Stimulated activated CD8-positive, alpha-beta memory T cell treated with anti-CD3 and anti-CD28 coated beads, Interleukin-4, amount 100 ng/mL, for 48 hours (primary cell): ENCODE measurements at places on chromosomes 7 and 10.

GRCh38 chr10:122352817-122353525 is 21.5 kb upstream of the PLEKHA1 start:
- DNase-seq, result no peak

DNA sequence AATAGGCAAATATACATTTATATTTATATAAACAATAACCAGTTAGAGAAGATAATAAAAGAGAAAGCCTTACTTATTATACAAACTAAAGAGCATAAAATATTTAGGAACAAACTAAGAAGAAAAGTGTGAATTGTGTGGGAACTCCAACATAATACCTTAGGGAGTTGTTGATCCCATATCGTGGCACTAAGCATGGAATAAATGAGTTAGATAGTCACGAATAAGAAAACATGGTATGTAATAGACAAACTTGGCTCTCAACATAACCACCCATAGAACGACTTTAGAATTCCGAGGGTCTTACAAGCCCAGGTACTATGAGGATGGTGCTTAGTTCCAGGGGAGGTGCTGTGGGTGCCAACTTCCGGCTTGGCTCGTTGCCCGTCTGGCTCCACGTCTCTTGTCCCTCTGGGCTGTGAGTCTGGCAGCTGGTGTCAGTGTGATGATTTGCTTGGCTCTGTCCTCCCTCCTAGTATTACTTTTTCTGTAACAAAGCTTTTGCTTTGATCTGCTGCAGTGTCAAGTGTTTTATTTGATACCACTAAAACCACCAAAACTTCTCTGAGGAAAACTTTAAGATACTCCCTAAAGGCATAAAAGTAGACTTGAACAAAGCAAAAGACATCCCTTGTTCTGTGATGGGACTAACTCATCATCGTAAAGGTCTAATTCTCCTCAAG is 9.5 kb upstream of the RBM20 start:
- DNase-seq, result no peak

GRCh38 chr10:56763090-56763489 is 402.0 kb upstream of the ZWINT start:
- DNase-seq, result no peak

- no peak for DNase-seq
These were observed 13.2 kb upstream of the FRMPD2 start for GRCh38 chr10:48287417-48288391.

DNA sequence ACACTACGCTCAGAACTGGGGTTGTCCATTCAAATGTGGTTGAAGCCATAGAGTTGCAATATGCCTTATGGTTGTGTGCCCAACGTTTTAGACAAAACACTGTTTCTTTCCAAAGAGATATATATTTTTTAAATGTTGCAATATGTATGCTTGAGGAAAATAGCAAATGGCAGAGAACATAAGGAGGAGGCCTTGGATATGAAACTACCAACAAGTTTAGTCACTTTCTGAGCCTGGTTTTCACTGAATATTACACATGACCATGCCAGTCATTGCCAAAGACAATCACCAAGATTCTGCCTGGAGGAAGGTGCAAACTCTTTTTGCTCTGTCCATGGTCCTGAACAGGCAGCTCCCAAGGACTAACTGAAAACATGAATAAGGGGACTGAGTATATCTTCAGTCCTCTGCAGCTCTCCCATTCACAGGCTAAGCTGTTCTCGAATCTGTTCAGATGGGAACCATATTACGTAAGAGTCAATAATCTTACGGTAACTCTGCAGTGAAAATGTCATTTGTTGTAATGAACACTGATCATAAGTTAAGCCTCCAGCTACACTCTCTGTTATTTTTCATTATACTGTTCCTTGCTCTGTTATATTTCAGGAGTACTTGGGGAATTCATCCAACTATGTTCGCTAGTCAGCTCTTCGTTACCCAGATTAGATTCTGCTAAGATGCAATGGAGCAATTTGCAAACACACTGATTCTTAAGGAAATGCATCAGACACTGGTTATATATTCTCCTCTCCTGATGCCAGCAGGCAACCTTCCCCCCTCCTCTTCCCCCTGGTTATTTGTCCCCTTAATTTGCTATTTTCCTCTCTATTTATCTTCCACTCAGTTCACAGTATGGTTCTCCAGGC is 90.7 kb upstream of the C1QL3 start:
- DNase-seq, result no peak

DNA sequence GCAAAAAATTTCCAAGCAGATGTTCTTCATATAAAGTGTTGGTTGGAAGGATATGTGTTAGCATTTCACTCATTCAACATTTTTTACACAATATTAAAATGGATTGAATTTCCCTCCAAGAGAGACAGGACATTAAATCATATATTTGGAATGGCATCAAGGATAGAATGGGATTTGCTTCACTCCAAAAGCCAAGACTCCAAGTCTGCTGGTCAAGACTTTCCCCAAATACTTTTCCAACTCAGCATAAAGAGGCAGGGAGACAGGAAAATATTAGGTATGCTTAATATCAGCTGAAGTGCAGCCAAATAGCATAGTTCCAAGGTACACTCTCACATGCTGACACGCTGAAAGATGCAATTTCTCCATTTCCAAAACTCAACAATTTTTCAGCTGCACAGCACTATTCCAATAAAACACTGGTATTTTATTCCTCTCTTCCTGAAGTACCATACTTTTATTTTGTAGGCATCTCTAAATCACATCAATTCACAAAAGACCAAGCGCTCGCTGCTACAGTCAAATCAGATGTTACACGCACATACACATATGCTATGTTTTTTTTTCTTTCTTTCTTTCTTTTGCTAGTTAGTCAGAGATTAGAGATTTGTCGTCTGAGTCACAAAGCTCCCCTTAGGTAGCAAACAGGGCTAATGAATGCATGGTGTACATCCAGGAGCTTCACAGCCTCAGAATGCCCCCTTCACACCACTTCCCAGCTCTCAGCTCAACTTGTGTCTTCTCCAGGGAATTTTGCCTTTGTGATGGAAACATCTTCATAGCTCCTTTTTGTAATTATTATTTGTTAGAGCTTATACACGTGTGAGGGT is 1033.8 kb upstream of the AUTS2 start:
- no peak for DNase-seq

DNA sequence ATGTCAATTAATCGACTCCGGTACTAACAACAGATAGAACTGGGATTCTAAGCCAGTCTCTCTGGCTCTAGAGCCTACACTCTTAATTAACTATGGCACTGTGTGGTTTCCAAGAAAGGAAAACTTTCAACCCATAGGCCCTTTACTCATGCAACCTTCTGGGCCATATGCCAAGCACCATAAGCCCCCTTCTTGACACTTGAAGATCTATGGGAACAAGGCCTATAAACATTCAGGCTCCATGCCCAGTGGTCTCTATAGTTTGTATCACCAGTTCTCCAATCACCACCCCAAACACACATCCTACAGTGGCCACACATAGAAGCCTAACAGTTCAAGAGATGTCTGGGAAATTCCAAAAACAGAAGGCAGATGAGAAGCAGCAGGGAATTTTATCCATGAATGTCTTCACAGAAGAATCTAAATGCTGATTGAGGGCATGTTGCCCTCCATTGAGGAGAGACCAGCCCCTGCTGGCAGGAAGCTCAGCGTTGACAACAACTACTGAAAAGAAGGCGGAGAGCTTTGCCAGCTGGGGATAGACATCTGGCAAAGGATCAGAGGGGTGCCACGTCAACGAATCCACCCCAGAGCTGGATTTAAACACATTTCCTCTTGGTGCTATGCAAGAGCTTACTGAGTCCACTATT is 64.4 kb downstream of the GRM3 start:
- no peak for DNase-seq

DNA sequence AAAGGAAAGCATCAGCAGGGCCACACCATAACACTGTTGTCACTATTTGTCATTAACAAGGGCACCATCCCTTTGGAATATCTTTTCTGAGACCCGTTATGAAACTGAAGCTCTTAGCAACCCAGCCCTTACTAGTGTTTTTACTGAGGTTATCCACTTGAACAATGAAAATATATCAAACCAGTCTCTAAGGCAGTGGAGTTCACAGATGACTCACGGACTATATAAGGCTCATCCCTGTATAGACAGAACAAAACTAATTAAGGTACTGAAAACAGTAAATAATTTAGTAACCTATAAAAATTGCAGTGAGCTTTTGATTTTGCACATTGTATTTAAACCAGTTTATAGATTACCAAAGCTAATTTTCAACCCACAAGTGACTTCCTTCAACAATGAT is 196.0 kb downstream of the ELAPOR2 start:
- DNase-seq, result no peak

GRCh38 chr10:14602807-14603533 is 171.7 kb downstream of the FAM107B start:
- no peak for DNase-seq

DNA sequence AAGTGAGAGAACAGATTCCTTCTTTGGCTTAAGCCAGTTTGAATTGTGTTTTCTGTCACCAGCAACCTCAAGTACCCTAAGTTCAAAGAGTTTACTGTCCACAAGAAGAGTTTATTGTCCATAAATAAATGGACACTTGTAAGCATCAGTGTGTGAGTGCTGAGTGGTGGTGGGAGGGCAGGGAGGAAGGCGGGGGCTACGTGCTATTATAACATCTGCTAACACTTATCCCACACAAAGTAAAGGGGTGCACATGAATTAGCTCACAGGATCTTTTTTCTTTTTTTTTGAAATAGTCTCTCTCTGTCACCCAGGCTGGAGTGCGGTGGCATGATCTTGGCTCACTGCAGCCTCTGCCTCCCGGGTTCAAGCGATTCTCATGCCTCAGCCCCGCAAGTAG is 87.2 kb downstream of the MICALL2 start:
- DNase-seq, result no peak

DNA sequence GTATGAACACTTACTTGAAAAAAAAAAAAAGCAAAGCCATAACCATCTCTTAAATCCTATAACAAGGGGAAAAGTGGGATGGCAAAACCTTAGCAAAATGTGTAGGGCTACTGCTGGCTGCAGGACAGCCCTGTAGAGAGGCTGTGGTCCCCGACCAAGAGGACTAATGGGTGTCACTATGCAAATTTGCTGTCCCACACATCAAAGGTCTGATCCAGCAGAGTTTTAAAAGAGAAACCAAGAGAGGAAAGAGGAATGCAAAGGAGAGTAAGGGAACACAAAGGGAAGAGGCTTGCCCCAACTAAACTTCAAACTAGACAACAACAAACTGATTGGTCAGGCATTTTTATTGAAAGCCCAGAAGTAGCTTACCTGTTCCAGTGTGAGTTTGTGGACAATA is 3.1 kb upstream of the ZNRF2 start:
- no peak for DNase-seq

GRCh38 chr7:77923419-77923818 is 124.8 kb downstream of the PHTF2 start:
- no peak for DNase-seq

GRCh38 chr7:24871770-24872169 is 108.2 kb downstream of the OSBPL3 start:
- DNase-seq, result no peak

- no peak for DNase-seq
These were observed 76.4 kb upstream of the LRRC17 start for GRCh38 chr7:102836191-102836919.

- no peak for DNase-seq
These were observed 37.6 kb downstream of the ENTPD1 start for GRCh38 chr10:95793401-95794045.

- DNase-seq, result no peak
These were observed 72.7 kb upstream of the ASAH2 start for GRCh38 chr10:50324046-50324445.

- DNase-seq, result no peak
These were observed 348.0 kb downstream of the SEMA3D start for GRCh38 chr7:84838857-84839256.

GRCh38 chr10:35470925-35471315 is 134.2 kb upstream of the GJD4 start:
- DNase-seq, result no peak

DNA sequence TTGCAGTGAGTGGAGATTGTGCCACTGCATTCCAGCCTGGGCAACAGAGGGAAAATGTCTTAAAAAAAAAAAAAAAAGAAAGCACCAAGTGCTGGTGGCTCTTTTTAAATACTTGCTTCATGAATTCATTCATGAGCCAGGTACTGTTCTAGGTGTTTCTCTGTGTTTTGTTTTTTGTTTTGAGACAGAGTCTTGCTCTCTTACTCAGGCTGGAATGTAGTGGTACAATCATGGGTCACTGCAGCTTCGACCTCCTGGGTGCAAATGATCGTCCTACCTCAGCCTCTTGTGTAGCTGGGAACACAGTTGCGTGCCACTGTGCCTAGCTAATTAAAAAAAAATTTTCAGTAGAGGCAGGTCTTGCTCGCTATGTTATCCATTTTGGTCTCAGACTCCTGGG is 5.3 kb downstream of the STOX1 start:
- DNase-seq, result no peak

- DNase-seq, result no peak
These were observed 168.7 kb downstream of the CELF2 start for GRCh38 chr10:11186374-11186773.

DNA sequence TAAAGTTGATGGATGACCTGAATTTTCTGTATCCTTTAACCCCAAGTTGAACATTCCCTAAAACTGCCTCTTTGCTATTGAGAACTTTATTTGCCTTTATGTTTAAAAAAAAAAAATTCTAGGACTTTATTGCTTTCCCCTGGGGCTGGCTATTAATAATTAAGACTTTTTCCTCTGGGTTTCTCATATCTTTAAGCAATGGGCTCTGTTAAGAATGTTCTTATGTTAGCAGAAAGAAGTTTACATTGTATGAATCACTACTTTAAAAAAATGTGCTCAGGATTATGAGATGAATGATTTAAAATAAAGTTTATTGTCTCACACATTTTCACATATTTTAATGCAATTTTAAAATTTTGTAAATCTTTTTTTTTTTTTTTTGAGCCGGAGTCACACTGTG is 19.5 kb downstream of the TAX1BP1 start:
- DNase-seq, result no peak

GRCh38 chr7:73828107-73828803 is 2.5 kb upstream of the CLDN4 start:
- DNase-seq, result no peak

GRCh38 chr7:43520201-43520600 is 62.7 kb upstream of the STK17A start:
- DNase-seq, result no peak

DNA sequence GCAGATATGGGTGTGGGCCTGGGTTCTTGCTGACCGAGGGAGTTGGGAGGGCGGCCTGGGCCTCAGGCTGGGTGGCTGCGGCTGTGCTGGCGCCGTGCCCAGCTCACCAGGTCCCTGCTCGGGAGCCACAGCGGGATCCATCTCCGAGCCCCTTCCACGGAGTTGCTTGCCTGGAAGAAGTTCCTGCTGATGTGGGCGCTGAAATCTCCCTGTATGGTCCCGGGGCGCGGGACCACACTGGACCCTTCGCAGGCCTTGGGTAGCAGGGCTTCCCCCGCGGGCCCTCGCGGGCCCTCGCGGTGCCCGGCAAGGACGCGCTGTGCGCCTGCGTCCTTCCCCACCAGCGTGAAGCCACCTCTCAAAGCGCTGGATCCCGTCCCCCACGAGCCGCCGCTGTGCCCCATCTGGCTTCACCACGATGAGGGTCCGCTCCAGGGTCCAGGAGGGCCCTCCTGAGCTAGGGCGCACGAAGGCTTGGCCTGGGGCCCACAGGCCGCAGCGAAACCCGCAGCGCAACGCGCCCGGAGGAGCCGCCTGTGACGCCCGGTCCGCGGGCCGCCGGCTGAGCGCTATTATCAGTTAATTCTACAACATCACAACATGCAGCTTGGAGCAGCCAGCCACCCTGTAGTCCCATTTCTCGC is 31.5 kb downstream of the RAB19 start:
- DNase-seq, result no peak
